Stimulated activated CD8-positive, alpha-beta memory T cell treated with anti-CD3 and anti-CD28 coated beads, Interleukin-4, amount 100 ng/mL, for 1 hour (primary cell): ENCODE measurements at places on chromosomes 4 and X.

DNA sequence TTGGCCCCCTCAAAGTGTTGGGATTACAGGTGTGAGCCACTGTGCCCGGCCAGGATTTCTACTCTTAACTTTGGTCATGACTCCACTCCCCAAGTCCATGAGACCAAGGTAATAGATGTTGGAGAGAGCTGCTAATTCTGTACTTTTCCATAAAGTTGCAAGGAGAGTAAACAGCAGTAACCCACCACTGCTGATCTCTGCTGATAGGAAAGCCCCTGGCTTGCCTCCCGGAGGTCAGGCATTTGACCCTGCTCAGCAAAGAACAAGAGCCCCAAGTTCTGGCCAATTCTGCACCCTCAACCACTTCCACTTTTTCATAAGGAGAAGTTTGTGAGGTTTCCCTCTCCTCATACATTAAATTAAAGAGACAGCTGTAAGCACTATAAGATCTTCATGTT is 143.0 kb downstream of the RASL11B start:
- no peak for DNase-seq

DNA sequence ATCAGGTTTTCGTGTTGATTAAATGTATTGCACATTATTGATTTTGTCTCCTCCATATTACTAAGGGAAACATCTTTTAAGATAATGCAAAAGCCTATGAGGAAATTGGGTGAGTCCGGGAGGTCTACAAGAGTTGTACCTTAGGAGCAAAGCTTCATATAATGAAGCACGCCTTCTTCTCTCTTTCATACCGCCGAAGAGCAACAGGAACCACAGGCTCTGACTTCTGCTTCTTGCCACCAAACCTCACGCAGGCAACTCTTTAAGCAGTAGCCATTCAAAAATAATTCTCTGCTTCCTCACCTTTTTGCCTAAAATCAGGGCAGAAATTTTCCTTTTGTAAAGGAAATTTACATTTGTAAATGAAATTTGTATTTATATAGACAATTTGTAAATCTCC is 139.6 kb downstream of the SPRY1 start:
- DNase-seq: no peak

GRCh38 chrX:10023821-10024220 is 56.7 kb downstream of the CLDN34 start:
- DNase-seq: no peak

DNA sequence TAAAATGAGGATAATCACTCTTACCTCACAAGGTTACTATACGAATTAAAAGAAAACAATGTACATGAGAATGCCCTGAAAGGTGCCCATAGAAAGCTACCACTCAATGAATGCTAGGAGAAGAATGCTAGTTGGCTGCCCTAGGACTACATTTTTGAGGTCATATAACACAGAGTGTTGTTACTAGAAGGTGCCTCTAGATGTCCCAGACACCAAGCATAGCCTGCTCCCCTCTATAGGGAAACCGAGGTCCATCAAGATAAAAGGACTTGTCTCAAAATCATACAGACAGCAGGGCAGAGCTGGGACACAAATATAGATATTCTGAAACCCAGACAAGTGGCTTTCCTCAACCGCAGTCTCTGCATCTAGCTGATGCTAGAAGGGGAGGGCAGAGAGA is 147.0 kb upstream of the ARHGEF9 start:
- no peak for DNase-seq

DNA sequence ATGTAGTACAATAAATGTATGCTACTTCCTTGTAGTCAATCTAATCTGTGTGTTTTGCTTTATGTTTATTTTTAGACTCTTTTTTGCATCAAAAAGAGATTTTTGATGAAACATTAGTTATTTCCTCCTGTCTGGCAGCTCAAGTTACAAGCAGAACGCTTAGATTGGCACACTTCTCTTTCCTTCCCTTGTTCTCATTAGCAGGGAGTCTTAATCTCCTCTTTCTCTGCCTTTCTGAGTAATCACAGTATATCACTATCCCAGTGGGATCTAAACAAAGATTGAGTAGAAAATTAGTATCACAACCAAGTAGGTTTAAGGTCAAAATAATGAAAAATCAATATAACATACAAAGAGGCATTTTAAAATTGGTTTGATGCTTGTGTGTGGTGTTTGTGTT is 1192.6 kb downstream of the C4orf33 start:
- no peak for DNase-seq

DNA sequence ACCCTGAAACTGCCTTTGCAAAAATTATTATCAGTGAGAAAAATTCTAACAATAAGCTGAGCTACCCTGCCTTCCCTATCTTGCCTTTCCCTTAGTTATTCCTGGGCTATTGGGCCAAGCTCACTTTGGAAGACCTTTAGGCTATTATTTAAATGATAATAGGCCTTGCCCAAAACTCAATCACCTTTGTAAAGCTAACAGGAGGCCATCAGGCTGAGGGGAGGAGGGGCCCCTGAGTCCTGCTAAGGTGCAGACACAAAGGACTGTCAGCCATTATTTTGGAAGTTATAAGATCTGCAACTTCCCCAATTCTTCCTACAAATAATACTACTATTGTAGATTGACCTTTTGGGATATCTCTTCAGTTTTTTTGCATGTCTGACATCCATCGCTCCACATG is 278.8 kb upstream of the DIAPH2 start:
- DNase-seq: no peak

DNA sequence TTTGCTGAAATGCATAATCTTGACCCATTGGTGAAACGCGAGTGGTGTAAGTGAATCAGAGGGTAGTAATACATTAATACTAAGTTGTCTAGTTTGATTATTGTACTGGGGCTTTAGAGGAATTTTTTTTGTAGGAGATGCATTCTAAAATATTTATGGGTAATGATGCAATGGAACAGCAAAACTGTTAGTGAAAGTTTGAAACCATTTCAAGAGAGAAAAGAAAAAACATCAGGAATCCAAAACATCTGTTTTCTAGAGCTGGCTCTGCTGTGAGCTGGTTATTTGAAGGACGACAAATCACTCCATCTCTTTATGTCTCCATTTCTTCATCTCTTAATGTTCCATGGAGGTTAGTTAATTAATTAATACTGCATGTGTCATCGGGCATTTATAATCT is 351.9 kb upstream of the FAT1 start:
- no peak for DNase-seq

GRCh38 chrX:154312116-154312515 is 16.5 kb downstream of the TKTL1 start:
- no peak for DNase-seq

DNA sequence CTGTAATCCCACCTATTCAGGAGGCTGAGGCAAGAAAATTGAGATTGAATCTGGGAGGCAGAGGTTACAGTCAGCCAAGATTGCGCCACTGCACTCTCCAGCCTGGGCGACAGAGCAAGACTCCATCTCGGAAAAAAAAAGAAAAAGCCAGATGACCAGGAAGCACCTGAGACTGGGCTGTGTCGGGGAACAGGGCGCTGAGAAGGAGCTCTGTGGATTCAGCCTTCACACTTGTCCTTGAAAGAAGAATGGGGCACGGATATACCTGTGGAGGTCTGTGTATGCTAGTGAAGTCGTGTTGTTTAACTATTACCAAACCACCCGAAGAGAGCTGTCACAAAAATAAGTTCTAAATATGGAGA is 39.3 kb upstream of the TADA2B start:
- DNase-seq: no peak

GRCh38 chrX:122863067-122863466 is 321.0 kb upstream of the GRIA3 start:
- DNase-seq: no peak

- DNase-seq: no peak
Observed at GRCh38 chr4:158814636-158815330, 46.0 kb downstream of the FNIP2 start.

GRCh38 chr4:30402276-30402675 is 317.9 kb upstream of the PCDH7 start:
- DNase-seq: no peak

- DNase-seq: no peak
Observed at GRCh38 chrX:69152417-69152841, 12.8 kb downstream of the PJA1 start.

DNA sequence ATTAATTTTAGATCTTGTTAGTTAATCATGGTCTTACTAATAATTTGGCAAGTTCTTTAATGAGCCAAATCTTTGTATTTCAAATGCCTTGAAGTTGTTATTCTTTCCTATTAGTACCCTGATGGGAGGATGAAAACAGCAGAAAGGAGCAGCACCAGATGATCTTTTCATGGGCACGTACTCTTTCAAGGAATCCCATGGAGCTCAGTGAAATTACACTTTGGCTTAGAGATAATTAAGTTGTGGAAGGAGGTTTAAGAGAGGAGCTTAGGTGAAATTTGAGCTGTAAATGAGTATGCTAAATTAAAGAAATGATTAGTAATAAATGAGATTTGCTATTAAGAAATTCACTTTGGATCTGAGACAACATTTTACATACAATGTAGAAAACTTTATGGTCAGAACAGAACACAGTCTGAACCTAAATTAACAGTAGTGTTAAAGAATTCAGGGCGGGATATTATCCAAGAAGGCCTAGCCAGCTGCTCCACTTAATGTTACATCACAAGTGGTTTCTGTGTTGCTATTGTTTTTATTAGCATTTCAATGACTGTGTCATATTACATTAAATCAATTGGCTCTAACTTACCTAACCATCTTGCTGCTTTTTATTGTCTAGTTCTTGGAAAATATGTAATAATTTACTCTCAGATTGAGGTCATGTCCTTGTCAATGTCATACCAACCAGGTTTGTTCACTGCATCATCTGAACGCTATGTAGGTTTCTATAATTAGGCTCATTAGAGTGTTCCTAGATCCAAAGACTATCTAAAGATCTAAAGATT is 3.9 kb downstream of the MTHFD2L start:
- no peak for DNase-seq

GRCh38 chrX:107826238-107827029 is 768 bp downstream of the MID2 start:
- peak; percentile 1 for DNase-seq

GRCh38 chrX:43717161-43717560 is 61.1 kb downstream of the MAOA start:
- no peak for DNase-seq

DNA sequence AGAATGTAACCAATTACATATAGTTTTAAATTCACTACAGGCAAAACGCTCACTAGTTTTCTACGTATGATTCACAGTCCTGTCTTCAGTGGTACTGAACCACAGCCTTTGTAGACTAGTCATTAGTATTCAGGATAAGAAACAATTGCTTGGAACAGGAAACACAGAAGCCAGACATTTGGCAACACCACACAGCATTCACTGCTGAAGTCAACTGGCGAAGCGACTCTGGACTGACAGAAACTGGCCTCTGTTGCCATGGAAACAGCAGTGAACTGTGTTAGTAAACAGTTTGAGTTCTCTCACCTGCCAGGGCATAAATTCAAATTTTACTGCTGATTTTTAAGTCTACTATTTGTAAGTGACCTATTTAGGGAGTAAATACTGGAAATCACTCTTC is 57.6 kb downstream of the MAPK10 start:
- DNase-seq: no peak

DNA sequence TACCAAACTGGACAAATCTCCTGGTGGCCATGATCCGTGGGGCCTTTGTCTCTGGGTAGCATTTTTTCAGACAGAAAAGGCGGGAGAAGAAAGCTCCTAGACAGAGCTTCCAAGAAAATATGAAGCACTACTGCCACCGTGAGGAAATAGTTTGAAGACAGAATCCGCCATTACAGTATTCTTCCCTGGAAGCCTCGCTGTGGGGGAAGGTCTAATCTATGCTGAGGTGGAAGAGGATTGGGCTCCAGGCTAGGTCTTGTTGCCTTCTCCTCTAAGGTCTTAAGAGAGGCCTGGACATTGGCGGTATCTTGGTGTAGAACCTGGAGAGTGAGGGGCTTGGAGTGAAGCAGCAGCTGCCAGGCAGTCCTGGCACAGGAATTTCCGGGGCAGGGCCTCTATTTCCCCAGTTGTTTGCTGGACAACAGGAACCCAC is 218.9 kb downstream of the OR13H1 start:
- DNase-seq: no peak

DNA sequence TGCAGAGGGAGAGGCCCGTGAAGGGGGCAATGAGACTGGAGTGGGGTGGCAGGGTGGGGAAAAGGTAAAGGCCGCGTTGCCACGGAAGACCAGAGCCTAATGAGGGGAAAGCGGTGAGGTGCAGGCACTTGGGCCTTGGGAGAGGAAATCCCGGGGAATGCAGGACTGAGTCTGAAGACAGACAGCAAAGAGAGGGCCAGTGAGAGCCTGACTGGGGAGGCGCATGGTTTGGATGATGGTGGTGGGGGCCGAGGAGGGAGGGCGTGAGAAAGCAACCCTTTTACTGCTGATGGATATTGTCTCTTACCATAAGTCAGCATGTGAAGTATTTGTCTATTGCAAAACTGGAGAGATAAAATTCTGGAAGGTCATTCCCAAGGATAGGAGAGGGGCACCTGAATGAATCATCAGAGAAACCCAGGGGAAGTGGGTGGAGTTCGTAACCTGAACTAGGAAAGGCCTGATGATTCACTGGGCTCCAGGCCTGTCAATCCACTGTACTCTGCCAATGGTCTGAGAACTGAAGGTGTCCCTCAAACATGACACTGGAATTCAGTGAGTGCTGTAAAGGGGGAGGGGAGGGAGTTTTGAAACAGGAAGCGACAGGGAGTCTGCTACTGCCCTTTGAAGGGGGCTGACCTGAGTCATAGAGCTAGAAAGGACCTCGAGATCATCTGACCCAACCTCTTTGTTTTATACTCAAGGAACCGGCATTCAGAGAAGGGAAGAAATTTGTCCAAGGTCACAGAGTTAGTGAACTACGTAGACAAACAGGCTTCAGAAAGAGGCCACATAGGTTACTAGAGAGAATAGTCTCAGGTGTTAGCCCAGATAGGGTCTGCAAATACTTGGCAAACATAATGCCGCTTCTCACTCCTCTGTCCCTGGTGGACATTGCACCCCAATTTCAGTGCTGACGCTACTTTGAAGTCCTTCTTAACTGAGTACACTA is 52.2 kb downstream of the NALF2 start:
- no peak for DNase-seq

DNA sequence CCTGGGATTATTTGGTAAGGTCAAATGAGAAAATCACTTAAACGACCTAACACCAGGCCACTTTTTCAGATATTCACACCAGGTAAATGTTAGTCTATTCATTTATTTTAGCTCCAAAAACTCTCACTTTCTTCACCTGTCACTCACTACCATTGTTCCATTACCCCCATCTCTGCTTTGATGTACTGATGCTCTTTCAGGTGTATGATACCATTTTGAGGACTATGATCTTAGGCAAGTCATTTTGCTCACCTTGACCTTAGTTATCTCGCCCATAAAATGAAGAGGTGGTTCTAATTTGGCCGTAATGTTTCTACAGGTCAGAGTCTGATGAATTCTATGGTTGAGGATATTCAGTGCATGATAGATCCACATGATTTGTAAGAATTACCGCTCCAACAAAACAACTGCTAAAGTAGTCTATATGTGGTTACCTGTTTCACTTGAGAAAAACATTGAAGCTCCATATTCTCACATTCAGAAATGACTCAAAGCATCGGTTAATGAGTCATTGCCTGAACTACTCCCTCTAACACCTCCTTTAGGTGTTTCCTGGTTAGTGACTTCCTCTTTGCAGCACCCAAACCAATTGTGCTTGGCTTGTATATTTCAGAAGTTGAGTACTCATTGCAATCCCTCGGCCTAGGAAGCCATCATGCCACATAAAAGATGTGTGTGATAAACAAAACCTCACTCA is 4.5 kb downstream of the DTHD1 start:
- DNase-seq: peak; percentile 16

- DNase-seq: no peak
Observed at GRCh38 chr4:5114950-5115349, 63.7 kb downstream of the STK32B start.
